ENCODE measurements at places on chromosomes 3 and 15. TPM values are rescaled to one million over a fixed set of nuclear protein-coding genes. Genes with fewer than 3 reads are reported as not detected.

GRCh38 chr3:37861620-37862041, at the start of gene CTDSPL:
TSS of gene CTDSPL (plus strand) at chr3:37861880. CDS start at chr3:37862200, 320 bp downstream.
- peaks cover 26% of the 10 kb centered on the region for H3K4me1 ChIP-seq
- H3K36me3 ChIP-seq: no peaks in the 10 kb centered on the region
- no peaks in the 10 kb centered on the region for H3K27me3 ChIP-seq

DNA sequence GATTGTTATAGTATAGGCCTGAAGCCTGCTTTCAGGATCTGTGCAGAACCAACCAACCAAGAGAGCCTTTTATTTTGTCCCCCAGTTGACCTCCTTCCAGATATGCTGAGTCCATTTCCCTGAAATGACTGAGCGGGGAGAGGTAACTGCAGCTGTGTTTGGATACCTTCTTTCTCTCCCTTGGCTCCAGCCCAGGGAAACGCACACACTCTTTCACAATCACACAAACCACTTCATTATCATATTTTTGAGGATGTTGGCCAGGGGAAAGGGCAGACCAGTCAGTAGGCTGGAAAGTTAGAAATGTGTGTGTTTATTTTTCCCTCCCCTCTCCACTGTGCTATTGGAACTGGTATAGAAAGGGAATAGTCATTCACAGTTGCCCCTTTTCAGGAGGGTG, 417.7 kb upstream of the TBL1XR1 start:
- H3K4me3 ChIP-seq: no peak overlapping the region
- peaks cover 51% of the 10 kb centered on the region for H3K4me1 ChIP-seq
- no peak for DNase-seq
- H3K27ac ChIP-seq: no peak overlapping the region

GRCh38 chr3:73572368-73572767, 52.4 kb downstream of the PDZRN3 start:
- peaks cover 9% of the 10 kb centered on the region for H3K27me3 ChIP-seq
- H3K4me3 ChIP-seq: peak overlapping the region; percentile 31
- H3K36me3 ChIP-seq: peaks cover 4% of the 10 kb centered on the region
- peak overlapping the region; percentile 41 for H3K27ac ChIP-seq

GRCh38 chr15:43939070-43939469, 112.3 kb downstream of the WDR76 start:
- H3K4me1 ChIP-seq: no peaks in the 10 kb centered on the region
- no peak overlapping the region for H3K27ac ChIP-seq
- no peak for DNase-seq
- H3K36me3 ChIP-seq: no peaks in the 10 kb centered on the region

CYP11A1 gene
- 1.0 TPM for total RNA-seq

LRRC31 gene
- total RNA-seq: 1.4 TPM
